ENCODE measurements at places on chromosomes 3 and 15. TPM values are rescaled to one million over a fixed set of nuclear protein-coding genes. Genes with fewer than 3 reads are reported as not detected.

GRCh38 chr15:76863693-76864092 lies 41.4 kb downstream of the SCAPER start:
- no peaks in the 10 kb centered on the region for H3K36me3 ChIP-seq
- no peaks in the 10 kb centered on the region for H3K4me1 ChIP-seq
- H3K27ac ChIP-seq = no peak overlapping the region
- no peak for DNase-seq

- no peak overlapping the region for H3K27ac ChIP-seq
- H3K4me1 ChIP-seq = no peaks in the 10 kb centered on the region
- H3K4me3 ChIP-seq = no peak overlapping the region
- no peaks in the 10 kb centered on the region for H3K27me3 ChIP-seq
- no peaks in the 10 kb centered on the region for H3K36me3 ChIP-seq
Measured at GRCh38 chr3:145639003-145639606, 521.9 kb downstream of the PLOD2 start.

- H3K4me1 ChIP-seq = no peaks in the 10 kb centered on the region
- no peak for DNase-seq
- H3K4me3 ChIP-seq = no peak overlapping the region
- no peak overlapping the region for H3K27ac ChIP-seq
- H3K36me3 ChIP-seq = no peaks in the 10 kb centered on the region
Measured at GRCh38 chr3:128238184-128238489, 84.9 kb downstream of the EEFSEC start.

Gene CHDH
- total RNA-seq = 10.3 TPM

DNA sequence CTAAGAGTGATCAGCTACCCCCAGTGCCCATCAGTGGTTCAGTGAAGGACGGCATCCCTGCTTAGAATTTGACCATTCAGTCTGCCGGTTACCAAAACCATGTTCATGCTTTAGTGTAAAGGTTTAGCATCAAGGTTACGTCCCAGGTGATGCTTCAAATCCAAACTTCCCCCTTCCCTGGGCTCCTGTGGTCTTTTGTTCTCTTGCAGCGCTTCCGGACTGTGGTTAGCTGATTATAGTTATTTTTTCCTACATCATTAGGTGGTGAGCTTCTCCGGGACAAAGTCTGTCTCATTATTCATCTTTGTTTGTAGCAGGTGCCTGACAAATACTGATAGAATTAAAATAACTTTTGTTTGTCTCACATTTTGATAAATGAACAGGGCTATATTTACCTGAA lies 28.3 kb upstream of the MYZAP start:
- no peak for DNase-seq
- no peaks in the 10 kb centered on the region for H3K36me3 ChIP-seq
- H3K27ac ChIP-seq = no peak overlapping the region

- no peaks in the 10 kb centered on the region for H3K36me3 ChIP-seq
- no peaks in the 10 kb centered on the region for H3K27me3 ChIP-seq
- H3K27ac ChIP-seq = no peak overlapping the region
- peaks cover 2% of the 10 kb centered on the region for H3K4me1 ChIP-seq
- no peak overlapping the region for H3K4me3 ChIP-seq
- no peak for DNase-seq
Measured at GRCh38 chr3:100090669-100091005, 23.7 kb downstream of the FILIP1L start.

- no peak for DNase-seq
- no peaks in the 10 kb centered on the region for H3K36me3 ChIP-seq
- H3K4me1 ChIP-seq = peaks cover 17% of the 10 kb centered on the region
- peaks cover 3% of the 10 kb centered on the region for H3K27me3 ChIP-seq
- no peak overlapping the region for H3K4me3 ChIP-seq
- H3K27ac ChIP-seq = no peak overlapping the region
Measured at GRCh38 chr15:40352281-40352901, 1.6 kb downstream of the PHGR1 start.

DNA sequence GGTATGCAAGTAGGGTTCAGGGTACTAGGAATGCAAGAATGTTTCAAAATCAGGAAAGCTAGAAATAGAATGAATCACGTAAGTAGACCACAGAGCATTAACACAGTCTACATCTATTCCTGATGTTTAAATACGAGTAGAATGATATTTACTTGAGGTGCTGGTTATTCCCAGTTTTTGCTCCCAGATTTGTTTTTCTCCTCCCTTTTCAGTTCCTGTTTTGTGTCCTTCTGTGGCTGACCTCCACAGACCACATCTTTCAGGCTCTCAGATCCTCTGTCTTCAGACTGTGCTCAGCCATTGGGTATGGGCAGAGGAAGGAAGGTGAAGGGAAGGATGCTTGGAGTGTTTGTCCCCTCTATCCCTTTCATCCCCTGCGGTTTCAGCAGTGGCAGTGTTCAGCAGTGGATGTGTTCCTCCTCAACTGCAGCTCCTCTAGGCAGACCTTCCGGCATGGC lies 276.6 kb downstream of the ZNF621 start:
- no peak overlapping the region for H3K4me3 ChIP-seq
- no peak overlapping the region for H3K27ac ChIP-seq
- no peaks in the 10 kb centered on the region for H3K27me3 ChIP-seq
- no peaks in the 10 kb centered on the region for H3K4me1 ChIP-seq
- H3K36me3 ChIP-seq = no peaks in the 10 kb centered on the region

DNA sequence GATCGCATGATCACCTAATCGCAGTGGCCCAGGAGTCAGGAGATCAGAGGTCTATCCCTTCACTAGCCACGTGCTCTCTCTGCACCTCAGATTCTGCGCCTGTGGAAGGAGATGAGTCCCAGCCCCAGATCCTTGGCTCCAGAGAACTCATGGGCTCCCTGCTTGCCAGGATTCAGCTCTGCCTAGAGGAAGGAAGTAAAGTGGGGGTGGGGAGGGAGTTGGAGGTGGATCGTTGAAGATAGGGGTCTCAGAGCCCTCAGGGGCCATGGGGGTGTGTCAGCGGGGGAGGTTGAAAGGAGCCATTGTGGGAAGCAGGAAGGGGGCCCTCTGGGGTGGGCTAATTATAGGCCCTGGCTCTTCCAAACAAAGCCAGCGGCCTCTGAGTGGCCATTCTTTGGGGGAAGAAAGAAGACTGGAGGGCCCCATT lies 11.3 kb upstream of the STRA6 start:
- no peak for DNase-seq
- no peaks in the 10 kb centered on the region for H3K36me3 ChIP-seq
- H3K27me3 ChIP-seq = no peaks in the 10 kb centered on the region

DNA sequence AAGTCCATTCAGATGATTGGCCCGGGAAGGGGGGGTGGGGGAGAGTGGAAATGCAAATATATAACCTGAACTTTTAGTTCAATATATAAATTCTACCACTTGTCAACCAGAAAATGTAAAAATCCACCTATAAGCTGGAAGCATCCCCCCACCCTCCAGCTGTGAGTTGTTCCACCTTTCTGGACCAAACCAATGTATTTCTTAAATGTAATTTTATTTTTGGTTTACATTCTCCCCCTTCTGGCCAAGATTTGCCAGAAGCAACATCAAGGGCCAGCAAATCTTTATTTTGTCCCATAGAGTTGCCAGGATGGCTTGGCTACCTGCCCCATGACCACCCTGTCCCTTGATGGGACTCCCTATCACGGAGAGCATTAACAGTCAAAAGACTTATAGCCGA lies 545.7 kb downstream of the TBL1XR1 start:
- no peak overlapping the region for H3K27ac ChIP-seq
- H3K36me3 ChIP-seq = no peaks in the 10 kb centered on the region
- no peaks in the 10 kb centered on the region for H3K4me1 ChIP-seq
- DNase-seq = no peak

Gene IL20RB
- 2.6 TPM for total RNA-seq

GRCh38 chr3:112786002-112786590 lies 60.6 kb downstream of the CD200R1L start:
- DNase-seq = no peak
- no peak overlapping the region for H3K4me3 ChIP-seq
- H3K4me1 ChIP-seq = no peaks in the 10 kb centered on the region
- no peaks in the 10 kb centered on the region for H3K27me3 ChIP-seq

Gene PTPRG
- 90.1 TPM for total RNA-seq

GRCh38 chr3:176920766-176921160 lies 276.5 kb downstream of the TBL1XR1 start:
- H3K27me3 ChIP-seq = no peaks in the 10 kb centered on the region
- H3K4me3 ChIP-seq = no peak overlapping the region
- DNase-seq = no peak
- H3K36me3 ChIP-seq = no peaks in the 10 kb centered on the region

Gene ZNF502
- total RNA-seq = 3.5 TPM

Gene BMF
- 30.9 TPM for total RNA-seq

- H3K4me1 ChIP-seq = no peaks in the 10 kb centered on the region
- H3K4me3 ChIP-seq = no peak overlapping the region
- no peaks in the 10 kb centered on the region for H3K36me3 ChIP-seq
- no peak overlapping the region for H3K27ac ChIP-seq
- no peaks in the 10 kb centered on the region for H3K27me3 ChIP-seq
Measured at GRCh38 chr3:160133757-160134156, 91.5 kb upstream of the C3orf80 start.

Gene OXTR
- total RNA-seq = 2.2 TPM

Gene SAMD7
- not detected for total RNA-seq

GRCh38 chr15:34613301-34613700 lies 29.9 kb upstream of the GOLGA8B start:
- no peaks in the 10 kb centered on the region for H3K36me3 ChIP-seq
- no peak overlapping the region for H3K4me3 ChIP-seq
- H3K4me1 ChIP-seq = no peaks in the 10 kb centered on the region
- H3K27ac ChIP-seq = no peak overlapping the region

Gene CGNL1
- 72.7 TPM for total RNA-seq

- H3K27ac ChIP-seq = no peak overlapping the region
- H3K4me1 ChIP-seq = no peaks in the 10 kb centered on the region
- H3K4me3 ChIP-seq = no peak overlapping the region
Measured at GRCh38 chr3:85783291-85783690, 824.5 kb downstream of the CADM2 start.

- H3K4me3 ChIP-seq = no peak overlapping the region
- H3K27ac ChIP-seq = no peak overlapping the region
- H3K4me1 ChIP-seq = peaks cover 4% of the 10 kb centered on the region
- DNase-seq = no peak
- no peaks in the 10 kb centered on the region for H3K27me3 ChIP-seq
Measured at GRCh38 chr15:78411061-78411460, 27.0 kb upstream of the IREB2 start.

GRCh38 chr3:181457756-181458155 lies 254.0 kb upstream of the SOX2 start:
- H3K36me3 ChIP-seq = no peaks in the 10 kb centered on the region
- H3K27me3 ChIP-seq = no peaks in the 10 kb centered on the region
- no peak overlapping the region for H3K27ac ChIP-seq
- H3K4me1 ChIP-seq = 0 out of 2 replicates have a peak, but pooled peaks cover 3% of the 10 kb centered on the region
- no peak for DNase-seq
- H3K4me3 ChIP-seq = no peak overlapping the region

Gene LRTM1
- total RNA-seq = not detected

GRCh38 chr15:100241572-100242482 lies 99.9 kb downstream of the ADAMTS17 start:
- no peak overlapping the region for H3K4me3 ChIP-seq
- H3K27me3 ChIP-seq = no peaks in the 10 kb centered on the region
- H3K4me1 ChIP-seq = no peaks in the 10 kb centered on the region

- peaks cover 14% of the 10 kb centered on the region for H3K4me1 ChIP-seq
- H3K27ac ChIP-seq = no peak overlapping the region
- H3K4me3 ChIP-seq = no peak overlapping the region
- no peaks in the 10 kb centered on the region for H3K36me3 ChIP-seq
- no peak for DNase-seq
Measured at GRCh38 chr3:177282119-177282655, 84.9 kb upstream of the TBL1XR1 start.

DNA sequence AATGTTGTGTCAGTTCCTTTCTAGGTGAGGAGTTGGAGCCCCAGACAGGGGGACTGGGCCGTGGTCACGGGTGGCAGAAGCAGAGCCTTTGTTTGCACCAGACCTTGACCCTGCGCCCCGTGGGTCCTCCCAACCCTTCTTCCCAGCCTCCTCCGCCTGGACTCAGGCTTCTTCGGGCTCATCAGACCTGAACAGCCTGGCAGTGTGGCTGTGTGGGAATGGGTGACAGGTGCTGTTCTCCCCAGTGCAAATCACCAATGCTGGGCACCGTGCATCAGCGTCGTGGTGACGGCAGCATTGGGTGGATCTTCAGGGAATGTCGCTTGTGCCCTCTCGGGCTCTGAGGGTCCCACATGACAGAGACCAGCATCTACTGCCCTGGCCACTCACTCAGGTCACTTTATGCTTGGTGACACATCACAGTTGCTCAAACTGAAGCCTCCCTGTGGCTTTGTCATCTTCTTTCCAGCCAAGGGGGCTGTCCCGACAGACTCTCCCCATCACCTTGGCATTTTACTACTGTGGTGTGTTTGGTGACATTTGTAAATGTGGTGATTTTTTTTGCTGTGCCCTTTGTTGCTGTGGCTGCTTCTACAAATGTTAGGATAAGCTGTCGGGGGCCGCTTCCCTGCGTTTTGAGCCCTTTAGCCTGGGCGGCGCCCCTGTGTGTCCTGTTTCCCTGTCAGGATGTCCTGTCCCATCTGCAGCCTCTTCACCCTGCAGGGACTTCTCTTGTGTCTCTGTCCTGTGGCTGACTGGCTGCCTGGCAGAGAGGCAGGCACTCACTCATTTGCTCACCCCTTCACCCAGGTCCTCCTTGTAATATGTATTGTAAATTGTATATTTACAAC lies 14.5 kb downstream of the APBA2 start:
- H3K36me3 ChIP-seq = no peaks in the 10 kb centered on the region
- no peak overlapping the region for H3K27ac ChIP-seq
- H3K4me3 ChIP-seq = no peak overlapping the region
- no peaks in the 10 kb centered on the region for H3K27me3 ChIP-seq

DNA sequence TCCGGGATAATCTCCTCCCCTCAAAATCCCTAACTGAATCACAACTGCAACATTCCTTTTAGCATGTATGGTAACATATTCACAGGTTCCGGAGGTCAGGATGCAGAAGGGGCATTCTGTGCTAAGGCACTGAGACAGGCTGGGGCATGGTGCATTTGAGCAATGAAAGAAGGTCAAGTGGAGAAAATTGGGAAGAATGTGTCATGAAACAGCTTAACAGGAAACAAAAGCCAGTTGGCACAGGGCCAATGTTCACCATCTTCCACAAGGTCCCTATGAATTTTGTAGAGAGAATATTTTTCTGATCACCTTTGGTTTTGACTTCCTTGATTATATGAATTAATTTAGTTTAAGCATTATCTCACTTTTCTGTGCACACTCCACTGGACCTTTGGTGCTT lies 587.7 kb upstream of the NR2F2 start:
- H3K36me3 ChIP-seq = no peaks in the 10 kb centered on the region
- H3K27ac ChIP-seq = no peak overlapping the region
- no peaks in the 10 kb centered on the region for H3K27me3 ChIP-seq
- no peak for DNase-seq
- H3K4me3 ChIP-seq = no peak overlapping the region

Gene MLF1
- total RNA-seq = 48.9 TPM

DNA sequence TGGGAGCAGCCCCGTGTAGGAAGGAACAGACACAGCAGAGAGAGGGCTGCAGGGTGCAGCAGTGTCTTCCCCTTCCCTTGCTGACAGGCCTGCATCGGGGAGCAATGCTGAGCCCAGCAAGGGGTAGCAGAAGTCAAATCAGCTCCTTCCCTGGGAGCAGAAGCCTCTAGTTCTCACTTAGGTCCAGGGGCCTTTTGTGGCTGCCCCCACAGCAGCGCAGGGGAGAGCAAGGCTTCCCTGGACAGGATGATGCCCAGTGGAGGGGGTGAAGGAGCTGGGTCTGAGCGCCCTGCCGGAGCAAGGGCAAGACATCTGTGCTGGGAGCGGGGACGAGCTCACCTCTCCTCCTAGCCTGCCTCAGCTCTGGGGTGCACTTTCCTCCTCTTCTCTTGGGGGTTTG lies 827 bp downstream of the PLCB2 start:
- H3K36me3 ChIP-seq = no peaks in the 10 kb centered on the region
- no peak for DNase-seq
- H3K4me1 ChIP-seq = peaks cover 22% of the 10 kb centered on the region
- H3K4me3 ChIP-seq = no peak overlapping the region
- H3K27ac ChIP-seq = no peak overlapping the region

- H3K27ac ChIP-seq = no peak overlapping the region
- no peaks in the 10 kb centered on the region for H3K27me3 ChIP-seq
- H3K36me3 ChIP-seq = no peaks in the 10 kb centered on the region
- no peak overlapping the region for H3K4me3 ChIP-seq
Measured at GRCh38 chr3:189842681-189843602, 211.8 kb downstream of the TP63 start.
